ENCODE measurements at places on chromosomes 13 and 19. TPM values are rescaled to one million over a fixed set of nuclear protein-coding genes. Genes with fewer than 3 reads are reported as not detected.

DNA sequence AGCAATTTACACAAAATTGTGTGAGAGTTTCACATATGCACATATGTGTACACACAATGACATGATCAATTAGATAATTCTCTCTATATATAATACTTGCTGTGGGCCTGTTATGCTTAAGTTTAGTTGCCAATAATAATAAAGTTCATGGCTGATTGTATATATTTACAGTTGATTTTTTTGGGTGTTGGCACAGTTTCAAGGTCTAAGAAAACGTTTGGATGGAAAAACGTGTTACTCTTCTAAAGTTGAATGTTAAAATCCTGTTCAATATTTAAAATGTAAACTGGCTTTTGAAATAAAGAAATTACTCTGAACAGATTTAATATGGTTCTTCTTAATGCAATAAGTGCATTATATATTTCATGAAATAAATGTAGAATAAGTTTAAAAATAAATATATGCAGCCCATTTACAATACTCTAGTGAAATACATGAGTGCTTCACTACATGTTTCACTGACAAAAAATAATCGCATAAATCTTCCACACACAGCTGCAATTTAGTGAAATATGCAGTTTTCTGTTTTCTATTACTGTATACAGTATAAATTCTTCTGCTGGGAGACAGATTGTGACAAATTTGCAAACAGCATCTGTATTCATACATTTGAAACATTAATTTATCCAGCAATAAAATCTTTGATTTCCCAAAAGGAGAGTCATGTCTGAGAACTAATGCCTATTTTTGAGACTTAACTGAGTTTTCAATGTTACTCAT lies 586.9 kb upstream of the KLHL1 start:
- no peak overlapping the region for H3K27ac ChIP-seq
- no peaks in the 10 kb centered on the region for H3K27me3 ChIP-seq
- H3K4me1 ChIP-seq, result no peaks in the 10 kb centered on the region

- no peaks in the 10 kb centered on the region for H3K36me3 ChIP-seq
- H3K4me3 ChIP-seq, result no peak overlapping the region
- H3K27me3 ChIP-seq, result peaks cover 3% of the 10 kb centered on the region
- H3K27ac ChIP-seq, result no peak overlapping the region
Measured at GRCh38 chr13:38530492-38530891, 156.4 kb upstream of the FREM2 start.

CCDC70 gene
- not detected for total RNA-seq

DNA sequence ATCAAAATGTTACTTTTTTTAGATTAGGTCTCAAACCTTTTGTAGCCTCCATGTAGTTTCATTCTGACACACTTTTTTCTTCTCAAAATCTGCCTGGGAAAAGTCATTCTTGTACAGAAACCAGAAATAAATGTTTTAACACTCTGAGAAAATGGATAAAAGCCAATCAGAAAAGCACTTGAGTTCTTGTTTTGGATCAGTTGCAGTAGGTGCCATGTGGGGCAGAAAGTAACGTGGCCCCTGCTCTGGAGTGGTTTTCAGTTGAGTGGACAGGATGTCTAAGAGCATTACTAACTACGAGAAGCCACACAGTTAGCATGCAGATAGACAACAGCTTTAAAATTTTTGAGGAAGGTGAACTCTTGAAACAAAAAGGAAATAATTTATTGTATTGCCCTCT lies 19.1 kb downstream of the GPR183 start:
- no peaks in the 10 kb centered on the region for H3K36me3 ChIP-seq
- no peak for DNase-seq
- H3K27ac ChIP-seq, result no peak overlapping the region
- H3K4me1 ChIP-seq, result no peaks in the 10 kb centered on the region
- no peak overlapping the region for H3K4me3 ChIP-seq
- no peaks in the 10 kb centered on the region for H3K27me3 ChIP-seq
